CD4-positive, alpha-beta T cell treated with Interleukin-21 for 1 hour (primary cell): ENCODE measurements at places on chromosomes 6 and 20.

- no peak for DNase-seq
Measured at GRCh38 chr6:70280400-70280853, 22.5 kb downstream of the COL9A1 start.

GRCh38 chr6:43976706-43977403, 150.4 kb downstream of the MRPL14 start:
- no peak for DNase-seq

DNA sequence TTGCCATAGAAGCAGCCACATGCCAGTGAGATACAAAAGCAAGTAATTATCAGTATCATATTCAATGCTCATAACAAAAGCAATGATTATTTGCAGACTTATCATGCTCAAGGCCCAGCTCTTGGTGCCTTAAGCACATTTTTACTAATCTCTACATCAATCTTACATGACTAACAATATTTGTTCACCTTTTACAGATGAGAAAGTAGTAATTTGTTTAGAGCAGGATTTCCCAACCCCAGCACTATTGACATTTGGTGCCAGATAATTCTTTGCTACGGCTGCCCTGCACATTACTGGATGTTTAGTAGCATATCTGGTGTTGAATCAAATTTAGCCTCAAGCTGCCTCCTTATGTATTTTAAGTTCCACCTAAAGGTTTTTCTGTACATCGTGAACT, 19.0 kb upstream of the DOK5 start:
- no peak for DNase-seq

GRCh38 chr6:22925920-22926789, 356.8 kb downstream of the HDGFL1 start:
- DNase-seq = no peak

DNA sequence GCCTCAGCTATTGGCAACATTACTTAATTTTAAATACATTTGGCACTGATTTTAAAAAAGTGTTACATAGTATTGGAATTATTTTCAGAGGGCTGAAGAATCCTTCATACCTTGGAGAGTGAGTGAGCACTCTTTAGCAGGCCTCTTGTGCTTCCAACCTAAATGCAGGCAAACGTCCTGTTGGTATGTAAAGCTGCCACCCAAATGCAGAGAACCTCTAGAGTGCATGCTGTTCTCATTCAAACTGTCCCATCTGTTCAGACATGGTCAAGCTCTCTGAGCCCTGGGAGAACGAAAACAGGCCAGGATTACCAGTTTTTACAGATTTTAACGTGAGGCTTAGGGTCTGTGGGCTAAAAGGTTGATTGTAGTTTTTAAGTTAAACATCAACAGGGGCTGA, 378.0 kb upstream of the FLRT3 start:
- no peak for DNase-seq

GRCh38 chr6:112337209-112337638, 9.9 kb upstream of the RFPL4B start:
- no peak for DNase-seq

DNA sequence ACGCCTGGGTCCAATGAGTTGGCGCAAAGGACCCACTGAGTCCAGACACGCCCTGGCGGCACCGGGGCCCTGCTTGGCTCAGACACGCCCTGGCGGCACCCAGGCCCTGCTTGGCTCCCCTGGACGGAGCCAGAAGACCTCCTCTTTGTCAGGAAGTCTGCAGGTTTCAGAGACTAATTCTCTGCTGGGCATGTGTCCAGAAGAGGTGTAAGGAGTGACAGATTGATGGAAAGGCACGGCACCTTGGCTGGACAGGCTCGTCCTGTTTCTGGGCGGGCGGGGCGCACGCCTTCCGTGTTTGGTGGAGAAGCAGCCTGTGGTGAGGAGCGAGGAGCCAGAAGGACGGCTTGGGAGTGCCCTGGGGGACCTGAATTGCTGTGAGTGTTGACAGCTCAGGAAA, 23.1 kb upstream of the DACT2 start:
- DNase-seq = no peak

GRCh38 chr6:118872726-118873125, 21.2 kb upstream of the ASF1A start:
- no peak for DNase-seq

DNA sequence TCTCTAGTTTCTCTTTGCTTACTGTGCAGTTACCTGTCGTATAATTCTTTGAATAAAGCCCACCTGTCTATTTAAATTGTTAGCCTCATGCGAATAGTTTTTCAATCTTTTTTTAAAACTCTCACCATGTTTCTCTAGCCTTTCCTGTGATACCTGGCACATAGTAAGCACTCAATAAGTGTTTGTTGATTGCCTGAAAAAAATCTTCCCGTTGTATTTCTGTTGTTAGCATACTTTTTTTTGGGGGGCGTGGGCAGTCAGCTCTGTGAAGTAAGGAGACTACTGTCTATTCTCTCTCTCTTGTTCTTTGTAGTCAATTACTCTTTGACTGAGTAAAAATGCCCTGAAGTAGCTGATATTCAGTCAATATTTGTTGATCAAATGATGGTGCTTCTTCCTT, 205.8 kb downstream of the CDKAL1 start:
- no peak for DNase-seq

DNA sequence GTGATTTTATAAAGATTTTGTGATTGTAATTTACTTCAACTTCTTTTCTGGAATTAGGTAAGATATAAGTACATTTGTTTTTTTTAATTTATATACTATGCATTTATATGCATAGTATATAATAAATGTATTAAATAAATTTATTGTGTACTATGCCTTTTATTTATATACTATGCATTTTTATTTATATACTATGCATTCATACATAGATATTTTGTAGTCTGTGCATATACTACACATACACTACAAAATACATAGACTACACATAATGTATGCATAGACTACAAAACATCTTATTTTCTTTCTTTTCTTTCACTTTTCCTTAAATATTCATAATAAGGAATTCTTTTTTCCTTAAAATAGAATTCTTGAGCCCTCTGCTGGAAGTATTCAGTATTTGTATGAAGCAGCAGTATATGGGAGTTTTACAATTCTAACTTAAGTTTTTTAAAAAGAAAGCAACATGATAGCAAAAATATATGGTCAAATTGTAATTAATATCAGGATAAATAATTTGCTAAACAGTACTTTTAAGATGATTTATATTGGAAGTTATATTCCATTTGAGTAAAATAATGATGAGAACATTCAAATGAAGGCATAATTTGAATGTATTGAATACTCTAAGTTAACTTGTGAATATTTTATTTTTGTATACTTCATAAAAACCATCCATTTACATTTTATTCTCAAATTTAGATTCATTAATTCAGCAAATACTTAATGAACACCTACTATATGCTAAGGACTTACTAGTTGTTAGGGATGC, 129.3 kb downstream of the KLHL32 start:
- no peak for DNase-seq

DNA sequence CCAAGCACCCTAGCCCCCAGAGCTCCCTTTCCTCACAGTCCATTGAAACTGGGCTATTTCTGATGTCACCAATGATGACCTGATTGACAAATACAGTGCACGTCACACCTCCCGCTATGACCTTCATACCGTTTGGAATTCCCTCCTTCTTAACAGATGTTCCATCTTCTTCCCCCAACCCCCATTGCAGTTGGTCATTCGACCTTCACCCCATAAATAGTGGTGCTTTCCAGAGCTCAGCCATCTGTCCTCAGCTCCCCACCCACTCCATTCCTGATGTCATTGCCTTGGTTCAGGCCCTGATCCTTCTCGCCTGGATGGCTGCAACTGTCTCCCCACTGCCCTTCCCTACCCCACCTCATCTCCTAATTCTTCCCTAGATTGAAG, 198.5 kb downstream of the SOD2 start:
- DNase-seq = no peak

- no peak for DNase-seq
Measured at GRCh38 chr6:21992178-21992967, 304.5 kb downstream of the PRL start.

GRCh38 chr20:12896180-12896579, 112.6 kb upstream of the SPTLC3 start:
- no peak for DNase-seq

GRCh38 chr6:34615574-34616226, 59.6 kb upstream of the SPDEF start:
- no peak for DNase-seq

DNA sequence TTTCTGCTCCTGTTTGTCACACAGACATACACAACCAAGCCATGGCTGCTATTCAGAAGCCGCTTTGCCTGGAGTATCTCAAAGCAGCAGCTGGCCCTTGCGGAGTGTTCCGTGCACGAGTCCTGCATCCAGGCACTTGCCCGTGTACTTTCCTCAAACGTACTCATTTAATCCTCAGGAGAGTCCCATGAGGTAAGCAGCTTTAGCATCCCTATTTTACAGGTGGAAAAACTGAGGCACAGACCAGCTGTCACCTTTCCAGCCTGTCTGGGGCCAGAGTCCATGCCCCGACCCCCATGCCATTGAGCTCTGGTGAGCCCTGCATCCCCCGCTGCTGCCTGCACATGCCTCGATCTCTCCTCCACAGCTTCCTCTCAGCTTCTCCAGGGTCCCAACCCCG, 130.0 kb downstream of the ERMARD start:
- no peak for DNase-seq

- no peak for DNase-seq
Measured at GRCh38 chr6:122449069-122449468, 22.5 kb downstream of the SERINC1 start.

- DNase-seq = peak; percentile 21
Measured at GRCh38 chr6:68638230-68638900, 3.3 kb downstream of the ADGRB3 start.

DNA sequence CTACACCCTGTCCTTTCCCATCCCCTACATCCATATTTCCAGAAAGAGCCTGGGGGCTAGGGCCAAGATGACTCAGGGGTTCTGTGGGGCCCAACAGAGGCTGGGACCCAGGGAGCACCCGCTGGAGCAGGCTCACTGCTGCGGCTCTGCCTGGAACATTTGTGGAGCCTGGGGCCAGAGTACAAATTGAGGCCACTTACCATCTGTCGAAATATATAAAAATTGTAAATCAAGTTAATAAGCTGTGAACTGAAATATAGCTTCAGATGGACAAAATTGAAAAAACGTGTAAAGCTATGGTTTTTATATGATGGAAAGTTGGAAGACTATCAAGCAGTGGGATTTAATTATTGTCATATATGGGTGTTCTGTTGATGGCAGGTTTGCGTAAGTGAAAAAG, 82.9 kb upstream of the ATXN1 start:
- DNase-seq = no peak

- no peak for DNase-seq
Measured at GRCh38 chr6:137910424-137910834, 43.4 kb downstream of the TNFAIP3 start.
